Globus pallidus (tissue), 1 donor: ENCODE measurements at places on chromosomes 4 and X.

GRCh38 chr4:84479663-84480062, 19.4 kb downstream of the NKX6-1 start:
- DNase-seq = no peak

DNA sequence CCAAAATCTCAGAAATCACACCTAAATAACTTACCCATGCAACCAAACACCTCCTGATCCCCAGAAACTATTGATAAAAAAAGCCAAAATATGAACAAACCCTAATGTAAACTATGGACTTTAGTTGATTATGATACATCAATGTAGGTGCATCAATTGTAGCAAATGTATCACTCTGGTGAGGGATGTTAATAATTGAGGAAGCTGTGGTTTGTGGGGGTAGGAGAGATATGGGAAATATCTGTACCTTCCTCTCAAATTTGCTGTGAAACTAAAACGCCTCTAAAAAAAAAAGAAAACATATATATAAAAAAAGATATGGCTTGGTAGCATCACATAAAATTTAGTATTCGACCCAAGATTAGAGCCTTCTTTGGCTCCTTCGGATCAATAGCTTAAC, 144.3 kb upstream of the CPEB2 start:
- DNase-seq = no peak

- no peak for DNase-seq
These were observed 12.2 kb upstream of the TMEM128 start for GRCh38 chr4:4260185-4260751.

- no peak for DNase-seq
These were observed 7.8 kb downstream of the DOCK11 start for GRCh38 chrX:118503260-118504041.

GRCh38 chrX:119755981-119756533, 2.3 kb upstream of the SOWAHD start:
- no peak for DNase-seq

GRCh38 chr4:36921476-36922216, 322.9 kb upstream of the NWD2 start:
- no peak for DNase-seq

GRCh38 chr4:89427782-89428181, 120.2 kb upstream of the GPRIN3 start:
- DNase-seq = no peak

DNA sequence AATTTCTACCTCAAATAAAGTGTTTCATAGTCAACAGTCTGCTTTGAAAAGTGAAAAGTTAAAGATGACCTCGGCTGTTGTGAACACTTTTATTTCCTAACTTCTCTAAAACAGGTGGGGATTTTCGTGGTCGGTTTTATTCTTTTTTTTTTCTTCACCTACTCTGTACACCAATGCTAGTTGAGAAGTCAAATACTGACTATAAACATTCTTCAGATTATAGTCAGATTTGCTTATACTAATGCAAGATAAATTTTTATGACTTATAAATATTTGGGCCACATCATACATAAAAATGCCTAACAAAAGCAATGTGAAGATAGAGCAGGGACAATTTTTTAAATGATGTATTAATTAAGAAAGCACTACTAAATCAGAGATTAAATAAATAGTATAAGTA, 98.1 kb upstream of the GPR34 start:
- no peak for DNase-seq

DNA sequence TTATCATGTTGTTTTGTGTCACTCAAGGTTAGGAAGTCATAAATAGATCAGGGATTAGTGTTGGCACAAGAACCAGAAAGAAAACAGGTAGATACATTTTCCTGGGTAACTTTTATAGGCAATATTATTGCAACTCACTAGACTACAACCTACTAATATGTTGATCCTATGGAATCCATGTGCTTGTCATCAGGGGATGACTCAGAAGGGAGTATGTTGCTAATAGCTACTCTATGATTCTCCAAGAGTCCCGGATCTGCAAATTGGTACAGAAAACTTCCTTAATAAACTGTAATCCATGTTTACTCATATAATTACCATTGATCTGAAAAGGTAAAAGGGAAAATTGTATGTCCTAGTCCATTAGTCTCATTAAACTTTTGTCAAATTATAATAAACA, 11.7 kb upstream of the GNRHR start:
- DNase-seq = no peak

GRCh38 chr4:93409035-93409434, 419.5 kb upstream of the ATOH1 start:
- DNase-seq = no peak

- no peak for DNase-seq
These were observed 14.9 kb downstream of the PARM1 start for GRCh38 chr4:74947798-74948197.

DNA sequence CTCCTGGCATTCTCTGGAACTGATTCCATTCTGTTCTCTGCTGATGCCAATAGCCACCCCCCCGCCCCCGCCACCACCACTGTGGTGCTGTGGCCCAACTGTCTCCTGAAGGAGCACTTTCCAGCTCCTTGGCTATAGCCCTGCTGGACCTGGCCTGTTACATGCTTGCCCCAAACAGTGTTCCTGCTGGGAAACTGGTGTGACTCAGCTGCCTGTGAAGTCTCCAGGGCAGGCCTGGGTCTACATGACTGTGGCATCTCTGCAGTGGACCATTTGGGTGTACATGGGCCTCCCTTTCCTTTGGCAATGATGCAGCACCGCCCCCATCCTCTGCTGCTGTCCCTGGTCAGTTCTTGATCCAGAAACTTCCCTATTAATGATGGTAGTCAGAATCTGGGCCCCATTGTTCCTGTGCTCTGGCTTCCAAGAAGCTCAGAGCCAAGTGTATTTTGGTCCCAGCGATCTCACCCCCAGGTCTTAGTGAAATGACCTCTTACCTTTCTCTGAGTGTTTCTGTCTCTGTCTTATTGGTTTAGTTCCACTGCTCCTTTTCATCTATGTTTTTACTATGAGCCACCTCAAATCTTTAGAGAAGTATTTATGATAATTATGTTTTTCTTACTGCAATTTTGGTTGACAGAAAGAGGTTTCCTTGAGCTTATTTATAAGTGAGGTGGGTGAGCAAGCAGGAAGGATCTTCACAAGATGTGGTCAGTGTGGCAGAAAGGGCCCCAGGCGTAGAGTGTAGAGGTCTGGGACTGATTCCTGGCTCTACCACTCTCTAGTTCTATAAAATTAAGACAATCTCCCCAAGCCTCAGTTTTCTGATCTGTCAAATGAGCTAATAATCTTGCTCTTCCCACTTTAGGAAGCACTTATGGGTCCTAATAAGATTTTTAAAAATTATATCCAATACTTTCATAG, 210.7 kb upstream of the EOLA2 start:
- DNase-seq = no peak

- DNase-seq = no peak
These were observed 11.2 kb upstream of the MORF4L2 start for GRCh38 chrX:103697687-103698086.

- no peak for DNase-seq
These were observed 185.2 kb upstream of the RPS6KA3 start for GRCh38 chrX:20451929-20452328.

DNA sequence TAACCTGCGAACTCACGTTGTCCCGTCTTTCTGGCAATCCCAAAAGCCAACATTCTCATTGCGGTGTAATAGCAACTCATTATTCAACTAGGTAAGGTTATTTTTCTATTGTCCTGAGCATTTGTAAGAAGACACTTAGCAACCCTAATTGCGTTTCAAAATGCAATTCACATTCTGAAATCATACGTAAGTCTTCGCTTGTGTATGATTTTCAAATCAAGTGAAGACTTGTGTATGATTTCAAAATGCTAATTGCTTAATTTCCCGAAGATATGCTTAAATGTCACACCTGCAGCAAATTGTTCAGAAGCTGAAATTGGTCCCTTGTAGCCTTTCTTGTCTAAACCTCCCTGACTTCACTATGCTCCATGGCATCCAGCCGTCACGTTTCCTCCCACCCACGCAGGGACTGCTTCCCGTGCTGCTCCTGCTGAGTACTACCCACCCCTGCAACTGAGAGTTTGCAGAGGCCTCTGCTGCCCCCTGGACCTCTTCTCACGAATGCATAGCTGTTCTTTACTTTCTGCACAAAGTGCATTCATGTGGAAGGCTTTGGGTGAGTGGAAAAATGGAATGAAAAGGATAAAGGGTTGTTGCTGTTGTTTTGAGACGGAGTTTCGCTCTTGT, 40.8 kb upstream of the CLDN24 start:
- no peak for DNase-seq

DNA sequence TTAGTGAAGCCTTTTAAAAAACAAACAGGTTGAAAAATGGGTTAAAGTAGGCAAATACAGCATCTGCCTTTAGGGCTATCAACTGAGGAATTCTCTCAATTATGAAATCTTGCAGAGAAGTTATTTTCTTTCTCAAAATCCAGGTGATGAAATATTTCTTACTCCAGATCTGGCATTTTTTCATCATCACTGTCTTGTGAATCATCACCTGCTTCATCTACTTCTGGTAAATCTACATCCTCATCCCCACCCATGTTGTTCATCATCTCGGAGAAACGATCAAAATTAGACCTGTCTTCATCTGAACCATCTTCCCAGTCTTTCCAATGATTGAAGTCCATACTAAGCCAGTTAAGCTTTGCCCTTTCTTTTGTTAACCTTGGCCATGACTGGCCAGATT, 33.3 kb upstream of the HPF1 start:
- DNase-seq = no peak

- no peak for DNase-seq
These were observed 24.5 kb upstream of the KDM5C start for GRCh38 chrX:53249408-53250042.

- DNase-seq = no peak
These were observed 365.6 kb upstream of the PCDH7 start for GRCh38 chr4:30354605-30355004.

- DNase-seq = no peak
These were observed 9.9 kb downstream of the TNIP2 start for GRCh38 chr4:2745981-2746806.

DNA sequence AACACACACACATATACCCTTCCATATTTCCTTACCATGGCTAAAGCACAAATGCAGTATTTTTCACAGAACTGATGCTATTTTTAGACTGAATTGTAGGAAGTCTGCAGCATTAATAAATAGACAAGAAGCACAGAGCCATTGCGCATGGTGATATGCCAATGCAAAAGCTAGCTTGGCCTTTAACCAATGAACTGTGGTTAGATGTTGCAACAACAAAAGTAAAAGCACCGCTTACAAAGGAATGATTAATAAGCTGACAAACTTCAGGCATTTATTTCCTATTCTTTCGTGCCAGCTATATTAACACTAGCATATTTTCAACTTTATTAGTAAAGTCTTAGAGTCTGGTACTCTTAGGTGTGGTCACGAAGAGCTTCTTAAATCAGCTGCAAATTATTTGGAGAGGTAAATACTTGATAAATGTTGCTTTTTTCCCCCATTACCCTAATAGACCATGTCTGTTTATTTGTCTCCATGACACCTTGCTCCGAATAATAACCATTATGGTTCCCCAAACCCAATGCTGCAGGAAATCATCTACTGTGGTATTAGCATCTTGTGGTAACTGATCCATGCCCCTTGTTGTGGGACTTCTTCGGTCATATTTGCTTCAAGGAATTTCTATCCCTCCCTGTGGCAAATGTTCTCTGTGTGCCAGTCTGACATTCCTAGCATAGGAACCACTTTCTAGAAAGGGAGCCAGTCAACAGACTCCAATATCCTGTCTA, 306.1 kb upstream of the TAPT1 start:
- DNase-seq = no peak

DNA sequence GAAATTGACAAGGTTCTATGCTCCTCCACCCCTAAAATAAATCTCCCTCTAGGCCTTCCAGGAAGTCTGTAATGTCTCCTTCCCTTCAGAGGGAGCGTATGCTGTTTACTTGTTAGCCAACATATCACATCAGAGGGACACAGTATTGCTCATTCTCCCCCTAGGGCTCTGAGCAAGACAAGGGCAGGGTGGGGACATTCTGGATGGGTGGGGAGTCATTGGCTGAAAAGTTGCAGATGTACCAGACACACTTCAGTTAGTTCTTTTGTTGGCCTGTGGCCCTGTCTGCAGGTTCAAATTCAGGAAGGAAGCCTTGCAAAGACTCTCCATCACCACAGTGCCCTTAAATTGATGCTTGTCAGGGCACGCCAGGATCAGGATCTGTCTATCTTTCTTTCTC, 106.3 kb upstream of the TEX13D start:
- DNase-seq = no peak
